ENCODE measurements at places on chromosomes 4 and X. TPM values are rescaled to one million over a fixed set of nuclear protein-coding genes. Genes with fewer than 3 reads are reported as not detected.

GRCh38 chr4:61068745-61069144 lies 131.4 kb upstream of the ADGRL3 start:
- no peak for DNase-seq

GRCh38 chrX:2577844-2578466 lies 77.2 kb upstream of the DHRSX start:
- DNase-seq = no peak

The NEXMIF gene
- total RNA-seq = 0.62 TPM

DNA sequence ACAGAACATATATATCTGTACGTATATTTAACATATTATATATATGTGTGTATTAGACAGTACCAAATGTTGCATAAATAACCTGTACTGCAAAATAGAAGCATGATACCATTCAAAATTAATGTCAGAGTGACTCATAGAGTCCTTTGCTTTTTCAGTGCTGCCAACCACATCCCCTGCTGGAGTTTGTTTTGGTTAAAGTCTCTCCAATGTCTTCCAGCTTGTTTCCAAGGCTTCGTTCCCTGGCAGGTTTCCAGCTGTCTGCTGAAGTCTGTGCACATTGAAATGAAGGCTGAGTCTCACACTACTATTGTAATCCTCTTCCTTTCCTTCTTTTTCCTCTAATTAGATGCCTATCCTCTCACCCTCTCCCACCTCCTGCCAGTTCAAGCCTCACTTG lies 14.9 kb downstream of the NRK start:
- no peak for DNase-seq

GRCh38 chrX:153827903-153828302 lies 2.4 kb downstream of the PDZD4 start:
- DNase-seq = no peak

The TMEM31 gene
- not detected for total RNA-seq

- no peak for DNase-seq
Observed at GRCh38 chr4:120672558-120673147, 249.9 kb downstream of the PRDM5 start.

DNA sequence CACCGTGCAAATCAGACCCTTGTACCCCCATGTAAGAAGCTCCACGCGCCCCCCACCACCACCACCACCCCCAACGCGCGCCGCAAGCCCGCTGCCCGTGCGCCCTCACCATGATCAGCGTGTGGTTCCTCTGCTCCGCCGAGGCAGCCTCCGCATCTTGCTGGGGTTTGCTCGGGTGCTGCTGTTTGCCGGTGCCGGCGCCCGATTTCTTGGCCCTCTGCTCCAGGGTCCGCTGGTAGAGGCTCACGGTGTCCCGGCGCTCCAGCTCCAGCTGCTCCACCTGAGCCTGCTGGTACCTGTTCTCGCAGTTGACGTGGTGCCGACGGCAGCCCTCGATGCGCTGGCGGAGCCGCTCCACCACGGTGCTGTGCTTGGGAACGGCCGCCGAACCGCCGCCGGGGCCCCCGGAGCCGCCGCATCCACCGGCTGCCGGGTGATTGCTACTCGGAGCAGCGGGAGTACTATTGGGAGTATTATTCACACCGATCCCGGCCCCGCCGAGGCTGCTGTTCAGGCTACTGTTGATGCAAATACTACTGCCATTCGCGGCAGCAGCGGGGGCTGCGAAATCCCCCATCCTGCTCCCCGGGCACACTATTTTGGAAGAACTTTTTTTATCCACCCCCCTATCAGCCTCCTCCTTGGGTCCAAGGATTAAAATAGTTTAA lies 1.1 kb downstream of the MAML3 start:
- DNase-seq = peak; percentile 32

DNA sequence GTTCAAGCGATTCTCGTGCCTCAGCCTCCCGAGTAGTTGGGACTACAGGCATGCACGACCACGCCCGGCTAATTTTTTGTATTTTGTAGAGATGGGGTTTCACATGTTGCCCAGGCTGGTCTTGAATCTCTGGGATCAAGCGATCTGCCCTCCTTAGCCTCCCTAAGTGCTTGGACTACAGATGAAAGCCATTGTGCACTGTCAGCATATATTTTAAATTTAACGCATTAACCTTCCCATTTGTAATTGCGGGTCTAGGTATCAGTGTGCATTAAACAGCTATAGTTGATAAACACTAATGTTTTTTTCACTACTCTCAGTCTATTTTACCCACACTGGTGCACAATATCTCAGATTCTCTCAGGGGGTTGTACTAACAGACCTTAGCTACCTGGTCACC lies 1930.8 kb downstream of the C4orf33 start:
- DNase-seq = no peak

- DNase-seq = no peak
Observed at GRCh38 chrX:154074199-154074598, 23.3 kb downstream of the MECP2 start.

DNA sequence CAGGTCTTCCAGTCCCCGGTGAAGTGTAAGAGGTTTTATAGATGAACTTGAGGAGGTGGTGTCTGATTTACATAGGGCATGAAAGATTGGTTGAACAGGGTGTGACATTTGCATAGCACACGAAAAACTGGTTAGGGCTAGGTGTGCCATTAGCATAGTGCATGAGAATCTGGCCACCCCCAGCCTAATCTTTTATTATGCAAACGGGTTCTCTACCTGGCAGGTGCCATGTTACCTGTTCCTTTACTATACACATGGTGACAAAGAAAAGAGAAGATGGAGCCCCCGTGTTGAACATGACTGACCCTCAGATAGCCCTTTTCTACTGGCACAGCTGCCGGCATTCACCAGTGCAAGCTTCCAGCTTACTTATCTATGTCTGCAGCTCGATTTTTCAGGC lies 71.0 kb downstream of the UCHL1 start:
- DNase-seq = no peak

DNA sequence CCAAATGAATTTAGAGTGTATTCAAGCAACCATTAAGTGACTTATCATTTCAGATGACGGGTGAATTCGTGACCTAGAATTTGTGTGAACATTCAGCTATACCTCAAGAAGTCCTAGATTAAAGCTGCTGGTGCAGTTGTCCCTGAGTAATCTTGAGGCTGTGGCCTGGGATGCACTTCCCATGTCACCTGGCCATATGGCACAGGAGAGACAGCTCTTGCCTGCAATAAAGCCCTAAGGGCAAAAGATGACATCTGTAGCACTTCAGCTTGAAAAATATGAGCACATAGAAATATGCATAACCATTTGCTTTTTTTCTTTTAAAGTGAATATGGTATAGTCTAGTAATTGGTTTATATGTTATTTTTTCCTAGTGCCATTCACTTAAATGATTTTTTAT lies 125.8 kb downstream of the FHDC1 start:
- DNase-seq = no peak

The HSFX1 gene
- 1.8 TPM for total RNA-seq

- no peak for DNase-seq
Observed at GRCh38 chrX:68746988-68747387, 81.8 kb upstream of the EFNB1 start.

The MYOZ2 gene
- total RNA-seq = not detected

GRCh38 chr4:55468724-55469123 lies 73.0 kb downstream of the TMEM165 start:
- no peak for DNase-seq

The PACRGL gene
- total RNA-seq = 11.6 TPM

The TRPC5OS gene
- not detected for total RNA-seq

- no peak for DNase-seq
Observed at GRCh38 chr4:113976741-113977525, 2.5 kb downstream of the ARSJ start.

DNA sequence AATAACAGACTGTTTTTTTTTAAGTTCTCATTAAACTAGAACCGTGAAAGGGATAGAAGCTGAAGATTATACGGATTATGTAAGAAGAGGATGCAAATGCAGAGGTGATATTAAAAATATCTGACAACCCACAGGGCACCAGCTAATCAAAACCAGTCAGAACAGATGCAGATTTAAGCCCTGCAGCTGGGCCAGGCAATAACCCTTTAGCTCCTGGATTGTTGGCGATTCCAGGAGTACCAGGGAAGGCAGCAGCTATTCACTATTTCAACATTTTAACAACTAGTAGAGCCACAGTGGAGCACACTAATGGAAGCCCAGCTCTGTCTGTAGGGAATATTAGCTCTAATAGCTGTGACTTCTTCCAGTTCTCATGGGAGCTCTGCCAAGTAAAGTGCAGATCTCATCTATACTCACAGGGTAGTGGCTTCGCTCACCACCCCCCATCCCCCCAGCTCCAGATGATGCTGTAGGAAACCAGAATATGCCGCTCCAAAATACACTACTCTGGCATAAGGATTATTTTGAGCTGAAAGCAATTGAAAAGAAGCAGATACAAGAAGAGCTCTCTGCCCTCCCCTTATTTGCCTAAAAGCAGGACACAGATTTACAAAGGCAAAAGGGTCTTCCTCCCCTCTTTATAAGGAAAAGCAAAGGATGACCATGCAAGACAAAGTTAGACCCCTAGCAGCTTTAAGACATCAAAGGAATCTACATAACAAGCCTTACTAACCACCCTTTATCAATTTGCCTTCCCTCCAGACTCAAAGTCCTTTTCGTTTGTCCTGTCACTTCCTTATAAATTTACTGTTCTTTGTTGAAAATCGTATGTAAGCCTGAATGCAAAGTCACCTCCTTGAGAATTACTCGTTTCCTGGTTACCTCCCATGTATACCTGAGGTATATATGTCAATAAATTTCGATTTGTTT lies 13.7 kb downstream of the SCD5 start:
- DNase-seq = no peak

GRCh38 chr4:104973708-104974107 lies 173.0 kb upstream of the TET2 start:
- no peak for DNase-seq

DNA sequence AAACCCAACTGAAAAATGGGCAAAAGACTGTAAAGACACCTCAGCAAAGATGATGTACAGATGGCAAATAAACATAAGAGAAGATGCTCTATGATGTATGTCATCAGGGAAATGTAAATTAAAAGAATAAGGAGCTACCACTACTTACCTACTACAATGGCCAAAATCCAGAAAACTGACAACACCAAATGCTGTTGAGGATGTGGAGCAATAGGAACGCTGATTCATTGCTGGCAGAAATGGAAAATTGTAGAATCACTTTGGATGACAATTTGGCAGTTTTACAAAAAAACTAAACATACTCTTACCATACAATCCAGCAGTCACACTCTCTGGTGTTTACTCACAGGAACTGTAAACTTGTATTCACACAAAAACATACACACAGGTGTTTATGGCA lies 222.3 kb upstream of the LDB2 start:
- no peak for DNase-seq

GRCh38 chrX:41337140-41337539 lies 3.2 kb downstream of the DDX3X start:
- DNase-seq = no peak

- DNase-seq = no peak
Observed at GRCh38 chrX:46376246-46376885, 168.9 kb downstream of the ZNF674 start.

GRCh38 chrX:155888139-155888538 lies 7.0 kb downstream of the VAMP7 start:
- DNase-seq = no peak

GRCh38 chr4:145181091-145181501 lies 707 bp upstream of the OTUD4 start:
- no peak for DNase-seq

The TEX13C gene
- total RNA-seq = not detected

DNA sequence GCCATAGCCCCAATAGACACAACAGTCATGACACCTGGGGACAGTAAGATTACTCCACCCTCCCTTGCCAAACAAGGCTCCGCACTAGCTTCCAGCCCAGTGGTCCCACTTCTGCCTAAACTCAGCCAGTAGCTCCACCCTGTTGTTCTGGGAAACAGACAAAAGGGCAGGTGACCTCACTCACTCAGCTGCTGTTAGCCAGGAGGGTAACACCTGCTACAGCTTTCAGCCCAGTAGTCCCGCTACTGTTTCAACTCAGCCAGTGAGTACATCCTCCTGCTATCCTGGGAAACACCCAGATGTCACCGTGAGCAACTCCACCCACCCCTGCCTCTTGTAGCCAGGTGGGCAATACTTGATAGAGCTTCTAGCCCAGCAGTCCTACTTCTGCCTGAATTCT lies 162.7 kb upstream of the CPXCR1 start:
- DNase-seq = no peak

The FGD1 gene
- total RNA-seq = 0.08 TPM

- DNase-seq = no peak
Observed at GRCh38 chr4:140995058-140995457, 138.2 kb downstream of the RNF150 start.

GRCh38 chr4:81314897-81315470 lies 100.0 kb upstream of the PRKG2 start:
- DNase-seq = no peak

DNA sequence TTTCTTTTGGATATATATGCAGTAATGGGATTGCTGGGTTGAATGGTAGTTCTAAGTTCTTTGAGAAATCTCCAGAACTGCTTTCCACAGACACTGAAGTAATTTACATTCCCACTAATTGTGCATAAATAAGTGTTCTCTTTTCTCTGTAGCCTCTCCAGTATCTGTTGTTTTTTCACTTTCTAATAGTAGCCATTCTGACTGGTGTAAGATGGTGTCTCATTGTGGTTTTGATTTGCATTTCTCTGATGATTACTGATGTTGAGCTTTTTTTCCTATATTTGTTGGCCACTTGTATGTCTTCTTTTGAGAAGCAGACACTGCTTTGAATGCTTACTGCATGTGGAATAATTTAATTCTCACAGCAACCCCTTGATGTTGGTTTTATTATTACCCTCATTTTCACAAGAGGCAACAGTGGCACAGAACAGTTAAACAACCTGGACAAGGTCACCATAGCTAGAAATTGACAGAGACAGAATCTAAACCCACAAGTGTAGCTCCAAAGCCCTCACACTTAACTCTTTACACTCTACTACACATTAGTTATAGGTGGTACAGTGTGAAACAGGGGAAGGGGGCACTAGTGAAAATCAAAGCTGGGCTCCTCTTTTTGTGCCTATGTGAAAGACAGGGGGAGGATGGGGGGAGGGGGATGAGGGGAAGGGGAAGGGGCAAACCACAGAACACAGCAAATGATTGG lies 96.1 kb downstream of the REELD1 start:
- DNase-seq = no peak

- no peak for DNase-seq
Observed at GRCh38 chr4:125986307-125986706, 671.6 kb downstream of the FAT4 start.

The BMPR1B gene
- not detected for total RNA-seq

- DNase-seq = no peak
Observed at GRCh38 chr4:82866706-82867385, 24.1 kb downstream of the SEC31A start.

DNA sequence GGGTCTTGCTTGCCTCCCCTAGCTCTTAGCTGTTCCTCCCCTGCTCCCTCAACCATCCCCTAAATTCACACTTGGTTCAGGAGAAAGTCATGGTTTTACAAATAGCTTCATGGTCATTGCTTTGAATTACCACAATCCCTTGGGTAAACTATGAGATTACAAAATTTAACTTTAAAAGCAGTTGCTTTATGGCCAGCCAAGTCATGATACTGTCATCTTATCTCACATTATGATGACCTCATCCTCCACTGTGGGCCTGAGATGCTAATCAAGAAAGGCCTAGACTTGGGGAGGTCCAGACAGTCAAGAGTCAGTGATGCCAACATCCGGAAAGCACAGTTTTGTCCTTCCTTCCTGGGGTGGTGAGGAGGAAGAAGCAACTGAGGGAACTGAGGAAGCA lies 10.5 kb upstream of the FGF16 start:
- DNase-seq = no peak

The HPRT1 gene
- 16.0 TPM for total RNA-seq

The RBMXL3 gene
- not detected for total RNA-seq

GRCh38 chrX:139826065-139827044 lies 106.5 kb downstream of the ATP11C start:
- DNase-seq = no peak

The ASB12 gene
- total RNA-seq = not detected
